ENCODE measurements at places on chromosomes 5 and 9.

DNA sequence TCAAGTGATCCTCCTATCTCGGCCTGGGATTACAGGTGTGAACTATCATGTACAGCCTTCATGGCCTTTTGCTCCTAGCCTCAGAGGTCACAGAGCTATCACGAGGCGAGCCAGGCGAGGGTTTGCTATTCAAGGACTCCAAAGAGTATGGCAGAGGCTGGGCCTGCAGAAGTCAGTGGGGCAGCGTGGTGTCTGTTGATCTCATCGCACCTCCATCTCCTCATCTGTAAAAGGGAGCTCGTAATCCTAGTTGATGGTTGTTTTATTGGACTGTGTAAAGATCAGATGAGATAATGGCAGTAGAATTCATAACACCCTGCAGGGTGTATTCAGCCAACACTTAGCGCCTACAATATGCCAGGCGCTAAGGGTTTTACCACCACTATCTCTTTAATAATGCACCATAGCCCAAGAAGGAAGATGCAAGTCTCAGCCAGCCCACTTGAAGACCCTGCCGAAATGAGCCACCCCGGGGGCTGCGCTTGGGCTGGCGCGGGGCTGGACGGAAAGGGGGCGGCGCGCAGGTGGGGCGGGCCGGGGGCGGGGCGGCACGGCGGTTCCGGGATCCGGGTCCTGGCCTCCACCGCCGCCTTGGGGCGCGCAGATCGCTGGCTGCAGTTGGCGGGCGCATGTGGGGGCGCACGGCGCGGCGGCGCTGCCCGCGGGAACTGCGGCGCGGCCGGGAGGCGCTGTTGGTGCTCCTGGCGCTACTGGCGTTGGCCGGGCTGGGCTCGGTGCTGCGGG is at the start of gene GALNT12:
Gene GALNT12, plus strand, starts transcription at position 601 of the 744 bp plus-strand sequence. Its CDS starts 29 bp downstream, at position 630.
- peak; percentile 36 for DNase-seq

GRCh38 chr5:17234374-17234773 is 16.9 kb downstream of the BASP1 start:
- peak; percentile 88 for DNase-seq

GRCh38 chr9:68698943-68699509 is 6.0 kb upstream of the PIP5K1B start:
- DNase-seq: no peak

DNA sequence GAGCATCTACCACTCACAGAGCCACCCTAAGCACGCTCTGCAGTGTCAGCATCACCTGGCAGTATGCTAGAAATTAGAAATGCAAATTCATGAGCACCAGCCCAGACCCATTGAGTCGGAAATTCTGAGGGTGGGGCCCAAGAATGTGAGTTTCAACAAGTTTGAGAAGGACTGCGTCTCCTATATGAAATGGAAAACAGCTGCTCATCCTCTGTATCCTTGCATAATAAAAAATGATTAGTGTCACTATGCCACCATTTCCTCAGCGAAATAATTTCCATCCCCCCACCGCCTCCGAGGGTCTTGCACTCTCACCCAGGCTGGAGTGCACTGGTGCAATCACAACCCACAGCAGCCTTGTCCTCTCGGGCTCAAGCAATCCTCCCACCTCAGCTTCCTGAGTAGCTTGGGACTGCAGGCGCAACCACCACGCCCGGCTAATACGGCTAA is 1.3 kb upstream of the IQGAP2 start:
- DNase-seq: peak; percentile 79

GRCh38 chr5:163504079-163504931 is 1.1 kb upstream of the MAT2B start:
- peak; percentile 56 for DNase-seq

GRCh38 chr9:94584555-94584954 is 9.1 kb downstream of the FBP2 start:
- no peak for DNase-seq

DNA sequence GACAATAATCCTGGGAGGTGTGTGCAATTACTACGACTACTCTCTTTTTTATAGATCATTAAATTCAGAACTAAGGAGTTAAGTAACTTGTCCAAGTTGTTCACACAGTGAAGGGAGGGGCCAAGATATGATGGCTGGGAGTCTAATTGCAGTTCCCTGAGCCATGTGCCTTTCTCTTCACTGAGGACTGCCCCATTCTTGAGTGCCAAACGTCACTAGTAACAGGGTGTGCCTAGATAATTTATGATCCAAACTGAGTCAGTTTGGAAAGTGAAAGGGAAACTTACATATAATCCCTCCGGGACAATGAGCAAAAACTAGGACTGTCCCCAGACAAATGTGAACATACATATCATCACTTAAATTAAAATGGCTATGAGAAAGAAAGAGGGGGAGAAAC is 20.2 kb downstream of the IL7R start:
- no peak for DNase-seq

- DNase-seq: no peak
These were observed 76.4 kb downstream of the SNX24 start for GRCh38 chr5:122921826-122922225.

- no peak for DNase-seq
These were observed 964.7 kb upstream of the PTPRD start for GRCh38 chr9:11577522-11577921.

DNA sequence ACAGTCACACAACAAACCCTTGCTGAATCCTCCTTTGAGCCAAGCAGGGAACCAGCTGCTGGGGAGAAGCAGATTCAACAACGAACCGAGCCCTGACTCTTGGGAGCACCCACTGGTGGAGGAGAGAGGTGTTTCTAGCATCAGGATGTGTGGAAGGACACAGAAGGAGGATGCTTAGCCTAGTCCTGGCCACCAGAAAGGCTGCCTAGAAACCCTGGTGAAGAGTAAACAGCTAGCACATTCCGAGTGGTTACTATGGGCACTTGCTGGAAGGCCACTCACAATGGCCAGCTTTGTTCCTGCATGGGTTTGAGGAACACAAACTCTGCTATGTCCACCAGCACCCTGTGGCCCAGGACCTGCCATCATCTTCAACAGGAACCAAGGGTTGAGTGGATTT is 1.8 kb downstream of the TIFAB start:
- DNase-seq: no peak

DNA sequence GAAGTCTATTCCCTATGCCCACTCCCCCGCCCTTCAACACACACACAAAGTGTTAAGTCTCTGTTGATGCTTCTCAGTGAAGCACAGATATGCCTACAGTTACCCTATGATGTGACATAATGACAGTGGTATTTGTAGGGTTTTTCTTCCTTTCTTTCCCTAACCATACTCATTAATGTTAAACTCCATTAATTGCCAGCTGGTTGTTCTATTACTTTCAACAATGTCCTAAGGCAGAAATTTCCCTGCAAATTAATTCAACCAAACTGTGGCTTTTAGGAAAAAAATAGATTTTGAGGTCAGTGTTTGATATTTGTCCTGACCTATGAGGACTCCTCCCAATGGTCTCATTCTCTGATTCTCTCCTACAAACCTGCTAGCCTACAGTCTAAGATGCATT is 38.2 kb upstream of the SLCO6A1 start:
- DNase-seq: no peak

DNA sequence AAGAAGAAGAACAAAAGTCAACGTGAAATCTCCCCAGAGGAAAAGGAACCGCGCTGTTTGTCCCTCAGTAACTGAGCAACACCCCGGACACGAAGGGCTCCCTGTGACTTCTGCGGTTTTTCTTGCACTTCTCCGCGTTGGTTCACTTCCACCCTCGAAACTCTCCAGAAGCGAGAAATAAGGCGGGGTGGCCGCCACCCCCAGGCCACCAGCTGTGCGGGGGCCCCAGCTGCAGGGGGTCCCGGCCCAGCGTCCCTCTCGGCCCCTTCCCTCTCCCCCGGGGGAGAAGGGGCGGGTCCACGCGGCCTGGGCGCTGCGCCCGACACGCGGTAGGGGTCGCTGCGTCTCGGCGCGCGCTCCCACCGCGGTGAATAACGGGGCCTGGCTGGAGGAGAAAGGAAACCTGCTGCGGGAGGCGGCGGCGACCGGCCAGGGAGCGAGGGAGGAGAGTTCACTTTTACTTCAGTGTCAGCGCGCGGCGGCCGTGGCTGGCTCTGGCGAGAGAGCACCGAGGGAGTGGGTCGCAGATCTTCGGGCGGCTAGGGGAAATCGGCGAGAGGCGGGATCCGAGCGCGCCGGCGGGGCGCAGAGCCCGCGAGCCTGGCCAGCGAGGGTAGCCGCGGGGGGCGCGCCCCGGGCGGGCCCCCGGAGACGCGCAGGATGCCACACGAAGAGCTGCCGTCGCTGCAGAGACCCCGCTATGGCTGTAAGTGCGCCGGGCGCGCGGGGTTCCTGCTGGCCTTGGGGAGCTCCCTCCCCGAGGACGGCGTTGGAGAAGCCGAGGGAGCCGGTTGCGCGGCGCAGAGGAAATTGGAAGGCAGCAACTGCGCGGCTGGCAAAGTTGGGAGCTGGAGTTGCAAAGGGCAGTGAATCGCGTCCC is at the start of gene IQGAP2:
Gene IQGAP2, plus strand, starts transcription at position 400 of the 880 bp plus-strand sequence. Its CDS starts 261 bp downstream, at position 661.
- DNase-seq: peak; percentile 96

DNA sequence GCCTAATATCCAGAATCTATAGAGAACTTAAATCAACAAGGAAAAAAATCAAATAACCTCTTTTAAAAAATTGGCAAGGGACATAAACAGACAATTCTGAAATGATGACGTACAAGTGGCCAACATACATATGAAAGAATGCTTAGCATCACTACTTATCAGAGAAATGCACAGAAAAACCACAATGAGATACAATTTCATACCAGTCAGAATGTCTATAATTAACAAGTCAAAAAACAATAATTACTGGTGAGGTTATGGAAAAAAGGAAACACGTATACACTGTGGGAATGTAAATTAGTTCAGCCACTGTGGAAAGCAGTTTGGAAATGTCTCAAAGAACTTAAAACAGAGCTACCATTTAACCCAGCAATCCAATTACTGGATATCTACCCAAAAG is 1192.0 kb downstream of the CDH12 start:
- DNase-seq: no peak

- no peak for DNase-seq
These were observed 41.3 kb downstream of the LNPEP start for GRCh38 chr5:96977228-96977627.

GRCh38 chr5:174045470-174046025 is at the start of gene NSG2:
TSS of gene NSG2 (plus strand) at chr5:174045706. CDS start at chr5:174046756, 1,050 bp downstream.
- peak; percentile 50 for DNase-seq

DNA sequence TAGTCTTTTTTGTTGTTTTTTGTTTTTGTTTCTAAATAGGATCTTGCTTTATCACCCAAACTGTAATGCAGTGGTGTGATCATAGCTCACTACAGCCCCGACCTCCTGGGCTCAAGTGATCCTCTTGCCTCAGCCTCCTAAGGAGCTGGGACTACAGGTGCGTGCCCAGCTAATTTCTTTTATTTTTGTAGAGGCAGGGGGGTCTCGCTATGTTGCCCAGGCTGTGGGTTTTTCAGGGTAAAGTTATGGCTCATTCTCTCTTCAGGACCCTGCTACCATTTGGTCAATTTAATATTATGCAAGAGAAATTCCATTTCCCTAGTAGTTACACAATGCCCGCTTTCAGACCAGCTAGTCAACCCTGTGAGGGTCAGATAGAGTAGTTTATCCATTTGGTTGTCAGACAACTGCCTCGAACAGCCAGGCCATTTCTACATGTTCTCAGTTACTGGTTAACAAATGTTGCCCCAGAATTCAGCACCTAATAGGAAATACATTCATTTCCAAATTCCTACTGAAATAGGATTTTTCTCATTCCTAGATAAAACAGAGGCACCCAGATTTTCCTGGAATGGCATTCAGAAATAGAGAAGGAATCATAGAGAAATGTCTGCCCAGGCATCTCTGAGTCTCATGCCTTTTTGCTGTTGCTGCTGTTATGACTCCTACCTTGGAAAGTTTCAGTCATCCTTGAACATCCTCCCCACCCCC is 6.4 kb upstream of the GLIS3 start:
- no peak for DNase-seq

DNA sequence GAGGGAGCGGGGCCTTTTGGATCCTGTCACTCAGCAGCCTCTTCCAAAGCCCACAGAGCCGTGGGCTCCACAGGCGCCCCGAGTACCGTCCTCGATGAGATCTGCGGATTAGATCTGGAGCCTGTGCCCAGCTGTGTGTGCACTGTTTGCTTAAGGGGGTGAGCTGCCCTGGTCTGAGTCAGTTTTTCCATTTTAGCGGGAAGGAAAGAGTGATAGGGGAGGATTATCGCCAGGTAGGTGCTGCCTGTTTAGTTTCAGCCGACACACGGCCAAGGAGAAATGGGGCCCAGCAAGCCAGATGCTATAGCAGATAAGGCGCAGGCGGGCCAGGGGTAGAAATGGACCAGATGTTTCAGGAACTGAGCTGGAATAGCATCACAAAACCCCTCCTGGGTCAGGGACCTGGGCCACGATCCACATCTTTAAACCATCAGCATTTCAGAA is 18.1 kb downstream of the COL5A1 start:
- DNase-seq: no peak

GRCh38 chr9:113541019-113541900 is 77.7 kb downstream of the RGS3 start:
- DNase-seq: peak; percentile 31

DNA sequence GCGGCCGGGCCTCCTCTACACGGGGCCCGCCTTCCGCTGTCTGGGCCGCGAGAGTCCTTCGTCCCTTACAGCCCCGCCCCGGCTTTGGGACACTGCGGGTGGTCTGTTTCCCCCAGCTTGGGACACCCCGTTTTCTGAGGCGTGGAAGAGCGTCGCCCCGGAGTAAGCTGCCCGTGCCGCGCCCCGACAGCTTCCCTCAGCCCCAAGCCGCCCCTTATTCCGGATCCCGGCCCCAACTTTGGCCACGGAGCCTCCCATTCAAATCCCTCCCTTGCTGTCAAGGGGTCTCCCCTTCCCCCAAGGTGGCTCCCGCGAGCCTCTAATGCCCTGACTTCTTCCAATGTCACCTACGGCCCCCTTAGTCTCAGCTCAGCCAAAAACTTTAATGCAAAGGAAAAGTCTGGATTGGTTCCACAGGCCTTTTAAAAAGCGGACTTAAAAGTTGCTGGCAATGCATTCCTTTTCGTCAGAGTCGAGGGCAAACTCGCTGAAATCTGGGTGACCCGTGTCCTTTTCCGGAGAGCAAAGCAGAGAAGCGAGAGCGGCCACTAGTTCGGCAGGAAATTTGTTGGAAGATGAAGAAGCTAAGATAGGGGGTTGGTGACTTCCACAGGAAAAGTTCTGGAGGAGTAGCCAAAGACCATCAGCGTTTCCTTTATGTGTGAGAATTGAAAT is 19.8 kb downstream of the EXOSC2 start:
- DNase-seq: peak; percentile 58

DNA sequence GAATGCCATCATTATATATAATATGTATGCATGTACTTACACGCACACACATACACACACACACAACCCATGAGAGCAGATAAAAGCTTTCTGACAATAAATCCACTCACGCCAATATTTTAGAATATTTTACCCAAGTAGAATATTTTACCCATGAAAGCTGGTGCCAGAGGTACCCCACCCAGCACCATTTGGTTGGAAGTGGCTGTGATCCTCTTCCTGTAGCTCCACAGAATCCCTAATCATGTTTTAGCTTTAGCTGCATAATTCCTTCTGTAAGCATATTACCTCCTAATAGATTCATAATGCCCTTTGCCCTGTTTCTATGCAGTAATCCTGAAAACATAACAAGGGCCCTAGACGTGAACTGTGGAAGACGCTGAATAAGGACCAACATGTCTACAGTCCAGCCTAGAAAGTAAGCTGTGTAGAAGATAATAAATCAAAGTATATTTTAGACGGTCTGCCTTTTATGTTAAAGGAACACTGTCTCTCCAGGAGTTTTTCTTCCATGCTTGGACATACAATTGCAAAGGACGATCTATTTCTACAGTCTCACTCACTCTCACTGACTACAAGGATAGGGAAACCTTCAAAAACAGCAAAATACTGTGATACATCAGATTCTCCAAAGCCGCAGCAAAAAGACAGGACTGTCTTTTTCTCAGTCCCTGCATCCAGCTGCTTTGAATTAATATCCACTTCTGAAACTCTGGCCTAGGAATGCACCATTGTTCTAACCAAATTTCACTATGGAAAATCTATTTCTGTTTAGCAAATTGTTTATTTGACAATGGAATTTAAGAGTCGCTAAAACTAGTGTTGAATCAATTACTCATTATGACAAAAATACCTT is 98.2 kb downstream of the USP20 start:
- DNase-seq: no peak

All from inflammatory macrophage (primary cell).